ENCODE measurements at places on chromosomes 12 and 14. TPM values are rescaled to one million over a fixed set of nuclear protein-coding genes. Genes with fewer than 3 reads are reported as not detected.

DNA sequence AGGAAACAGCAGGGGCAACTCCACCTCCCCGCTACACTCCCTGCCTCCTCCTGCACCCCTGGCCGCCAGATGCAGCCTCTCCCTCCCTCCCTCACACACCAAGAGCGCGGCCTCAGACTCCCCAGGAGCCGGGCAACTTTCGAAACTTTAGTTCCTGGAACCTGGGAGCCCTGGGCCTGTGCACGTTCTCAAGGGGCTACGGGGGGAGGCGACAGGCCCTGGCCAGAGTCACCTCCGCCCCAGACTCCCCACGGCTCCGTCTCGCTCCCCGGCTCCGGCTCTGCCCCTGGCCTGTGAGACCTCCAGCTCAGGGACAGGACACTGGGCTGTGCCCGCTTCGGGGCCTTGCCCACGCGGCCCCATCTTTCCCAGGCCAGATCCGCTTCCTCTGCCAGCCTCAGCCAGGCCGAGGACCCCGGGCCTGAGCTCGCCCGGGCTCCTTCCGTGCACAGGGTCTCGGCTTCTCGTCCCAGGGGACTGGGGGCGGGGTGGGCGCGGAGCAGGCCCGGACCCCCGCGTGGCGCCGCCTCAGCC is 5.5 kb downstream of the AMN start:
- DNase-seq, result no peak

Gene P3H3
- 27.7 TPM for total RNA-seq

- DNase-seq, result no peak
These were observed 367.4 kb downstream of the MED13L start for GRCh38 chr12:115910057-115910456.

DNA sequence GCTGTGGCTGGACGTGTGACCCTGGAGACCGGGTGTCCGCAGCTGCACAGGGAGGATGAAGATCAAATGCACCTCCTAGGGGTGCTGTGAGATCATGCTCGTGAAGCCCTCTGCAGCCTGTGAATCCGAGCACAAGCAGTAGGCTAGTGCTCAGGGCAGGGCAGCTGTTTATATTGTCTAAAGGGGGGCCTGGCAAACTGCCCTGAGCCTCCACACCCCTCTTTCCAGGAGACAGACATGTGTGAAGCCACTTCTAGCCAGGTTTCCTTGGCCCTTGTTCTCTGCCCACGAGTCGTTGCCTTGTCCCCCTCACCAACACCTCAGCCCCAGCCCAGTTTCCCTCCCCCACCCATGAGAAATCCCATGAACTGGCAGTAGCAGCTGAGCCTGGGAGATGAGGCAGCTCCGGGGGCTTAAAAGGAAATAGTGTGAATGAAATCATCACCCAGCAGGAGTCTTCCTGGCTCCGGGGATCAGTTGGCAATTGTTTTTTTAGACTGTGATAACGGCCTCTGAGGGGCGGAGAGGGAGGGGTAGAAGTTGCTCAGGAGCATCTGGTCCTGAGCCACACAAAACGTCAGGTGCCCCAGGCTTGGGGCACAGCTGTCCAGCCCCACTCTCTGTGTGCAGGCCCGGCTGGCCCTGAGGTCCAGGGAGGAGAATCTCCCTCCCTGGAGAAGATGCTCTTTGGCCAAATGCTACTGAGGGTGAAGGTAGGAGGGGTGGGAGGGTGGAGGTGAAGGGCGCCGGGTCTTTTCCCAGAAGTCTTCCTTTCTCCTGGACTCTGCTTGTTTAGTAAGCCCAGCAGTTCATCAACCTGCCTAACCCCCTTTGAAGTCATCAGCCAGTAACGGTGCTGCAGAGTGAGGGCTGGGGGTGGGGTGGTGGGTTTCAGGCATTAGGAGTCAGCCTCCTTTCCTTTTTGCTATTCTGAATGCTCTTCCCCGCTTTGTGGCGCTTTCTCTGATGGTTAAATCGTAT is 4.0 kb downstream of the FGF6 start:
- no peak for DNase-seq

Gene AMHR2
- not detected for total RNA-seq

DNA sequence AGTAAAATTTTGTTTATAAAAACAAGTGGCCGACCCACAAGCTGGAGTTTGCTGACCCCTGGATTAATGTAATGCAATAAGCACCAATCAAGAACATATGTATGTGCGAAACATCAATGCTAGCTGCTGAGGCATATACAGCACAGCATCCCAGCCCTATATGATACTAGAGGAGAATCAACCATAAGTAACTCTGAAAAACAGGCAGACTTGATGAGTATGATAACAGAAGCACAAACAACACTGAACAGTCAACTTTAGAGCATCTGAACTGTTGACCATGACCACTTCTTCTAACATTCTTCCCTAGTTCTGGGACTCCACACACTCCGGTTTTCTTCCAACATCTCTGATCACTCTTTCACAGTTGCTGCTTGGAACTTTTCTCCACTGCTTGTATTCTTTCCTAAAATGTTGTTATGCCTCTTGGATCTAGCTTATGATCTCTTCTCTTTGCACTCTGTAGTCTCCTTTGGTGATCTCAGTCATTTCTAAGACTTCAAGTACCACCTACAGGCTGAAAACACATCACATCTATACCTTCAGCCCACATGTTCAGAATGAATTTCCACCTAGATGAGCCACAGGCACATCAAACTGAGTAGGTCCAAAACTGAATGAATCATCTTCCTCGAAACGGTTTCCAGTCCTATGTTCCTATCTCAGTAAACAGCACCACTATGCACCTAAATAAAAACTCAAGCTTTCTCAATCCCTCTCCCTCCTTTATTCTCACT is 57.2 kb downstream of the STXBP6 start:
- DNase-seq, result no peak
